ENCODE measurements at places on chromosomes 6 and 20.
A peak's percentile ranks its signal among the peaks of the same experiment; 100 is the strongest.

- no peak for DNase-seq
- no peak overlapping the region for H3K4me3 ChIP-seq
- H3K27me3 ChIP-seq = no peaks in the 10 kb centered on the region
- no peaks in the 10 kb centered on the region for H3K36me3 ChIP-seq
Measured at GRCh38 chr6:49300443-49300842, 162.6 kb downstream of the MMUT start.

GRCh38 chr6:162543221-162543620, 184.3 kb downstream of the PRKN start:
- H3K36me3 ChIP-seq = no peaks in the 10 kb centered on the region
- H3K4me1 ChIP-seq = no peaks in the 10 kb centered on the region
- DNase-seq = no peak
- H3K4me3 ChIP-seq = no peak overlapping the region
- H3K27ac ChIP-seq = no peak overlapping the region
- H3K27me3 ChIP-seq = no peaks in the 10 kb centered on the region

DNA sequence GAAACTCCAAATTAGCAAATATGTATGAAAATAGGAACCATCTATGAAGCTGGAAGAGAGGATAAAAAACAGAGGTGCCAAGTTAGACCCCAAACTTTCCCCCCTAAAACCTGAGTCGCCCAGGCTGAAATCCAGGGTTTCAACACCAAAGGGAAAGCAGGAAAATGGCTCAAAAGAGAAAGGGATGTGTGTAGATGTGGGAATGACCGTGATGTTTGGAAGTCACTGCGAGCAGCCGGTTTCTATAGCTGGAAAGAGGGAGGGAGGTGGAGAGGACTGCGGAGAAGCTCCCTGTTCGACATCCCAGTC, 4.5 kb downstream of the RING1 start:
- peak overlapping the region; percentile 51 for H3K4me3 ChIP-seq
- DNase-seq = no peak
- no peaks in the 10 kb centered on the region for H3K36me3 ChIP-seq
- no peaks in the 10 kb centered on the region for H3K27me3 ChIP-seq
- no peak overlapping the region for H3K27ac ChIP-seq

DNA sequence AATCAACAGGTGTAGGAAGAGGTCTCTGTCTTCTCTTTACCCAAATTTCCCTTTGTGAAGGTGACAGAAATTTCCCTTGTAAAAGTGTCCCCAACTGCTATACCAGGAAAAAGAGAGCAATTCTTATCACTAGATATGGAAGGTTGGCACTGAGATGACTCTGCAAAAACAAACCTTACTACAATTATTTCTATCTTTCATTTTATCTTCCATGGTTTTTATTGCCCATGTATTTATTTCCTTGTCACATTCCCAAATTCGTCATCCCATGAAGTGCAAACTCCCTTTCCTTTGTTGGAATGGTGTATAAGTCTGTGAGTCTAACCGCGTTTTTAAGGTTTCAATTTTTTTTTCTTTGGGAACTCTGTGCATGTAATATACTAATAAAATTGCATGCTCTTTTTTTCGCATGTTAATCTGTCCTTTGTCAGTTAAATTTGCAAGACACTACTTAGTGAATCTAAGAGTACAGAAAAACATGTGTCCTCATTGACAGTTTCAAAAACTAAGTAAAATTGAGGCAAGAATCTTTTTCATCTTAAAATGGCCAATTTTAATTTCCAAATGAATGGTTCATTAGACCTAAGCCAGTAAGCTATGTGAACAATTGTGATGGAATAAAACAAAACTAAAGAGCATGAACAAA, 35.4 kb upstream of the HFE start:
- DNase-seq = no peak
- H3K4me1 ChIP-seq = peaks cover 4% of the 10 kb centered on the region
- H3K4me3 ChIP-seq = no peak overlapping the region
- H3K27ac ChIP-seq = no peak overlapping the region
- H3K27me3 ChIP-seq = no peaks in the 10 kb centered on the region
- H3K36me3 ChIP-seq = no peaks in the 10 kb centered on the region

GRCh38 chr6:117906507-117906957, 532 bp upstream of the SLC35F1 start:
- H3K36me3 ChIP-seq = no peaks in the 10 kb centered on the region
- H3K27me3 ChIP-seq = no peaks in the 10 kb centered on the region
- peak overlapping the region; percentile 67 for H3K4me3 ChIP-seq
- peaks cover 9% of the 10 kb centered on the region for H3K4me1 ChIP-seq
